ENCODE measurements at places on chromosomes 12 and 14.

DNA sequence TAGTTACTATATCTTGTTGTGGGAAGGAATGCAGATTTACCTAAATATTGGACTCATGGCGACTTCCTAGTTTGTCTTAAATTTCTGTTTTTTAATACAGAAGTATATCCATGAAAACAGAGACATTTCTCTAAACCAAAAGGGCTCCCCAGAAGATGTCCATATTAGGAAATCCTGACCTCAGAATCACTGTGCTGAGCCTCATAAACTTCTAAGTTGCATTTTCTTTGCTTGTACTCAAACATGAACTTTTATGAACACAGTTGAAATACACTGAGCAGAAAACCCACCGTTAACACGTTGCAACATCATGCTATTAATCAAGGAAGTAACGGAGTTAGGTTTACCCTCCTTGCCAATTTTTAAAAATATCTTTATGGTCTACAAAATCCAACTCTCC is 42.9 kb upstream of the NR2C1 start:
- DNase-seq, result no peak

- DNase-seq, result no peak
These were observed 4.1 kb upstream of the KLRG1 start for GRCh38 chr12:8985213-8985754.

- no peak for DNase-seq
These were observed 882 bp upstream of the IL23A start for GRCh38 chr12:56337753-56338251.

GRCh38 chr14:105363847-105364708 is 34.3 kb upstream of the TEX22 start:
- DNase-seq, result peak; percentile 19

GRCh38 chr12:89251342-89252271 is 100.7 kb downstream of the DUSP6 start:
- no peak for DNase-seq
